Bone marrow (tissue), 2 donors: ENCODE measurements at places on chromosomes 1 and 21.

- DNase-seq, result no peak
Measured at GRCh38 chr1:80565406-80565805, 1235.3 kb upstream of the ADGRL2 start.

DNA sequence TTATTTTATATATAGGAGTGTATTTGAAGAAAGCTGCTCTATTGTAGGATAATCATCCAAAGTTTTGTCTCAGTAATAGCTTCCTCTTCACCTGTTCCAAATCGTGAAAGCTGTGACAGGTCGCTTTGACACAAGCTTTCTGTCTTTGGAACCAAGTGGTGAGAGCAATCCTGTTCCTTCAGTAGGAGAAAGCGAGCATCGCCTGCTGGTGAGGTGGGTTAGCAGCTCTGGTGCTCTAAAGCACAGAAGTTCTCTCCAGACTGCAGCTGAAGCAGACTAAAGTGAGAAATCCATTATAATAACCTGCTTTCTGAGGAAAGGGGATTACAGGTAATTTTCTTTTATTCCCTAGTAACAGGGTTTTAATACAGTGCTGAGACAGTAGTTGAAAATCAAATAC, 803.8 kb downstream of the ADGRL2 start:
- no peak for DNase-seq

DNA sequence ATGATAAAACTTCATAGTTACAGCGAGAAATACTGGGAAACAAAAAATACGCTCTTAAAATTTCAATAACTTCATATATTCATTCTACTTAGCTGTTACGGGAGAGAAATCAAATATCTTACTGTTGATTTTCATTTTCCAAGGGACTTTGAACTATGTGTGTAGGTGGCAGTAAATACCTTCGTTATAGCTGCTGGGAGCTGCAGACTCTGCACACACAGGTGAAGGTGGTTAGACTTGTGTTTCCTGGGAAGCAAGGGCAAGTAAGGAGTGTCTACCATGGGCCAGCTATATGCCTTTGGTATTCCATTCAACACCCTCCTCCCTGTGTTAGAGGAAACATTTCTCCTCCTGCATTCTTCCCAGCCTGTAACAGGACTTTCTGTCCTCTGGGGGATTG, 51.4 kb upstream of the DIRAS3 start:
- no peak for DNase-seq

- DNase-seq, result no peak
Measured at GRCh38 chr1:161342821-161343220, 24.9 kb downstream of the CFAP126 start.

DNA sequence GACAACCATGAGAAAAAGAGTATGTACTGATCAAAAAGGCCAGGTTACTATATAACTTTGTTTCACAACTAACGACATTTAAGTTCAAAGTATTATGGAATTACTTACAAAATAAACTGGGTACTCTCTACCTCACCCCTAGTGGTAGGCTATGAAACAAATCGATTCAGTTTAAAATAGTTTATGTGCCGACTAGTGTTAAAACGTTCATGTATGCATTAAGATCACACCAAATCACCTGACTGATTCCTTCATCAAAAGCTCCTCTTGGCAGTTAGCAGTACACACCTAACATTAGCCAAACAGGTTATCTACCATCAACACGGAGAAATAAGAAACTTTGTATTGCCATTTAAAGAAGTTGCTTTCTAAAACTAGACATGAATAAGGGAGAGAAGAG, 137.1 kb downstream of the AKT3 start:
- DNase-seq, result no peak

DNA sequence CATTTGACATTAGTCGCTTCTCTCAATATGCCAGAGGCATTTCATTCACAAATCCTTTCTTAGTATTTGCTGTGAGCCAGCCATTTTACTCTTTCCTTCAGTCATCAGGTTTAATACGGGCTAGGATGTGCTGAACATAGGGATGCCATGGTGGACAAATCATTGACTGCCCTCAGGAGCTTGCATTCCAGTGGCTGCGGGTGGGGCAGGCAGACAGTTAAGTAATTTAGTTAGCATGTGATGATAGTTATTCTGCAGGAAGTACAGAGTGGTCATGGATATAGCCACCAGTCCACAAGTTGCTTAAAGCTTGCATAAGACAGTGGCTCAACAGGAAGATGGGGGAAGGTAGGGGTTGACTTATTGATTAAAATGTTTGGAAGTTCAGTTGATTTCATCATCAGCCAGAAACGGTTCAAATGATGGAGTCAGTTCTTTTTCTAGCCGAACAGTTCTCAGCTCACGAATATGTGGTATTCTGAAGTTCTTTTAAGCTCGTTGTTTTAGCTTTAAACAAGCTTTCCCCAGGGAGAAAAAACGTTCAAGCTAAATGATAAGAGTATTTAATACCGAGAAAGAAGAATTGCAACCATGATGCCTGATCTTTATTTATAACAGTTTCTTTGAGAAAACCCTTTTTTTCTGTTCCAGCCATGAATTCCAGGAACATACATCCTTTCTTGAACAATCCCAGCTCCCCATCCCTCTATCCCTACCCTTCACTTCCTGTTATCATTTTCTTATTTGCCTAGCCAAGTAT, 1.4 kb downstream of the SLC22A15 start:
- DNase-seq, result no peak

DNA sequence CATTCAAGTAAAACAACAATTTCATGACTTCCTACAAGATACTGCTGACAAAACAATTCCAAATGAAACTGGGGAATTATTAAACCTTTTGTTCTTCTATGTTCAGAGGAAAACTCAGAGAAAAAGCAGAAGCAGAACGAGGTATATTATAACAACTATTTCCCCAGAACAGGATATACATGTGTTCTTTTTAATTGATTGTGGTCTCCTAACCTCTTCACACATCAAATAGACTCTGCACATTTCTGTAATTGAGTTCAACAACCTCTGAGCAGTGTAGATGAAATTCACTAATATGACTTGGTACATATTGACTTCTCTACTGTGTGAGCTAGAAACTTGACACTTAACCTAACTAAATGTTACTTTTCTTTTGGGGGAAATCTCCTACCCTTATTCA, 584.2 kb downstream of the NEGR1 start:
- DNase-seq, result no peak

DNA sequence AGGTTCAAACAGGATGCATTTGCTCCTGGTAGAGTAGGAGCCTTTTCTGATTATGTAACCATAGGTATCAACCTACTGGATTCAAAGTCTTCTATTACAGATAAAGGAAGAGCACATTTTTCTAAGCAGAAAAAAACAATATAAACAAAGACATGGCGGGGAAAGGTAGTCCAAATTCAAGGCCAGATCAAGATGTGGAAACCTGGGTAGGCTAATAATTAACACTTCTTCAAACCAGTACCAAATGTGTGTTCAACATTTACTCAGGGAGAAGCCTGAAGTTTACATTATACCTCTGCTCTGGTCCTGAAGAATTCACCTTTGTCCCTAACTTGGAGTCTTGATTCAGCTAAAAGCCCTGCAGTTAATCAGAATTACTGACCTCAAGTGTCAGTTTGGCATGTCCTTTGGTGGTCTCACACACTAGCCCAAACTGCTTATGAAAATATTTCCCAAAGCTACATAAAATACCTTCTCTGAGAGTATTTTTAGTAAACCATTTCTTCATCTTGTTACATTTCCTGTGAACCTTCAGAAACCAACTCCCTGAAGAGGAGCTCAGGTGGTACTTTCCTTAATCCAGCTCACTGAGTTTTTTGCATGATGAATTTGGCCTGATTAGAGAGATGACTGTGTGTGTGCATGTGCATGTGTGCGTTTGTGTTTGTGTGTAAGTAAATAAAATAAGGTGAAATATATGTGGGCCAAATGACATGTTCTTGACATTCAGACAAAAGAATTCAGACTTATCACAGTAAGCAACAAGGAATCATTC, 70.2 kb downstream of the TOR3A start:
- DNase-seq, result no peak

- DNase-seq, result no peak
Measured at GRCh38 chr1:169115891-169116585, 9.5 kb downstream of the ATP1B1 start.

DNA sequence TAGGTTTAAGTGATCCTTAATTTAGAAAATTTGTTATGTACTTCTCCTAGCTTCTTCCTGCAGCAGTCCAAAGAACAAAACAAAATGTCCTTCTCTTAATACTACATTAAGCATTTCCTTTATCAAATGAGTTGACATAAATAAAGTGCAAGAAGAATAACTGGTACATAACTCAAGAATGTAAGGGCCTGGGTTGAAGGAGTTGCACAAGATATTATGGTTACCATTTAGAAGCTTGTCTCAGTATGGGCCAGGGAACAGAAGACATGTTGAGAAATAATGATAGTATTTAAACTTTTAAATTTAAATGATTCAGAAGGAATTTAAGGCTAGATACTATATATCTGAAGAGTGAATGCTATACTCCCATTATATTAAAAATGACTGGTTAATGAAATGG, 23.5 kb downstream of the SUCO start:
- DNase-seq, result no peak

GRCh38 chr1:113540335-113540734, 150.0 kb downstream of the MAGI3 start:
- DNase-seq, result no peak

GRCh38 chr1:222824641-222825040, 9.8 kb downstream of the DISP1 start:
- DNase-seq, result no peak

- DNase-seq, result no peak
Measured at GRCh38 chr1:237235091-237235490, 193.1 kb downstream of the RYR2 start.

DNA sequence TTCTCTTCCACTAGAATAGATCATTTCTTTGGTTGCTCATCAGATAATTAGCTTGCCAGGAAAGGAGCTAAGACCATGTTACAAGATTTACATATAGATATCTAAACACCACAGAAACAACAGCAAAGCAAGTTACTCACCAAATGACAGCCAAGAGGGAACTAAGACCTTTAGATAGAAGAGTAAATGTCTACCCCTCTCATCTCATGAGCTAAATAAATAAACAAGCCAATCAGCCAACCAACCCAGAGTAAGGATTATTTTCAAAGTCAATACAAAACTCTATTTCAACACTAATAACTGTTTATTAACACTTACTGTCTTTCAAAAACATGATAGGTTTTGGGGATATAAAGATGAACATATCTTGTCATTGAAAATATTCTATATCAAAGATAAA, 474.7 kb downstream of the LMO4 start:
- no peak for DNase-seq

DNA sequence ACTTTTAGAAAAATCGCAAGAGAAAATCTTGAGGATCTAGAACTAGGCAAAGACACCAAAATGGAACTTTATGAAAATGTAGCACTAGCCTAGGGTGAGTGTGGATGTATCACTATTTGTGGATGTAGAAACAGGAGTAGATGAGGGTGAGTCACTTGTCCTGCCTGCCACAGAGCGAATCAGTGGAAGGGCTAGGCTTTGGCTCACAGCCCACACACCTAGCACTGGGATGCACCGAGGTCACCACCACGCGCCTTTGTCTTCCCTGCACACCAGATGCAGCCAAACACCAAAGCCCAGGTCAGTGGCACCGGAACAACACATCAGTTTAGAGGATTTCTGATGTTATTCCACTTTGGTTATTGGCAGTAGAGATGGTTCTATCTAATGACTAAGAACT, 38.2 kb downstream of the PKNOX1 start:
- DNase-seq, result no peak
